ENCODE measurements at places on chromosomes 5 and 9.

DNA sequence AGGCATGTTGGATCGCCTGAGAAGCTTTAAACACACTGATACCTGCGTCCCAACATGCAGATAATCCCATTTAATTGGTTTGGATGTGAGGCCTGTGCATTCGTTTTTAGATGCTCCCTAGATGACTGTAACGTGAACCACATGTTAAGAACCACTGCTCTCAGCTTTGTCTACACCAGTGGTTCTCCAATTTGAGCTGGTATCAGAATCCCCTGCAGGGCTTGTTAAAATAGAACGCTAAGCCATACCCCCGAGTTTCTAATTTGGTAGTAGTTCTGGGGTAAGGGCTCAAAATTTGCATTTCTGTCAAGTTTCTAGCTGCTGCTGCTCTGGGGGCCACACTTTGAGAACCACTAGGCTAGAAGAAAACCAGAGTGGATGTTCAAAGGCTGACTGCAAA lies 74.7 kb downstream of the S1PR3 start:
- DNase-seq = no peak

GRCh38 chr5:124906339-124907097 lies 160.1 kb upstream of the ZNF608 start:
- no peak for DNase-seq

- DNase-seq = no peak
These were observed 3.2 kb downstream of the LRRC26 start for GRCh38 chr9:137166380-137167229.

DNA sequence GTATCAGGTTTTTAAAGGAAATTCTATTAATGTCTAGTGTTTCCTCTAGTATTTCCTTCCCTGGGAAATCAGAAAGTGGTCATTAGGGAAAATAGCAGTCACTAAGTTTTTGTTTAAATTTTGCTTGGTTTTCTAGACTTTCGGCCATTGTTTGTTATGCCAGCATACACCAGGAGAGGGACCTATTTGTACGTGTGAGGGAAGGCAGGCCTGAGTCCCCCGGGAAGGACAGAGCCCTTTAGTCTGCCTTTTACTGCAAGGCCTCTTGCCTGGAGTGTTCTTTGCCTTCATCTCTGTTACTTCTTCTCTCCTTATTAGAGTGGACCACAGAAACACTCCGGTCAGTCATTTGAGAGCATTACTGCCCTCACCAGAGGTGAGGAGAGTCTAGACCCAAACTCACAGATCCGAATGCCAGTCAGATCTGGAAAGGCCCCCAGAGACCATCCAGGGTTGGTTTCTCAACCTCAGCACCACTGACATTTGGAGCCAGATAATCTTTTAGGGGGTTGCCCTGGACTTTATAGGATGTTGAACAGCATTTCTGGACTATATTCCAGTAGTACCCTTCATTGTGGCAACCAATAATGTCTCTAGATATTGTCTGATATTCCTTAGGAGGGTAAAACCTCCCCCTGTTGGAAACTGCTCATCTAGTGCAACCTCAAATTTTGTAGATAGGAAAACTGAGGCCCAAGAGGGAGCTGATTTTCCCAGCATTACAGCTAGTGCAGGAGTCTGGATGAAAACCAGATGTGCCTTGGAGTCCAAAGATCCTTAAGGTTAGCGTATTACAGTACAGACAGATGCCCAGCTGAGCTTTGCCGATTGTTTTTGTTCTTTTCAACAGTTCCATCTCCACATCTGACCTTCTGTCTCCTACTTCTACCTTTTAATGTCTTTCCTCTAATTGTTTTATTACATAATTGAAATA lies 93.0 kb upstream of the NIPAL4 start:
- no peak for DNase-seq

DNA sequence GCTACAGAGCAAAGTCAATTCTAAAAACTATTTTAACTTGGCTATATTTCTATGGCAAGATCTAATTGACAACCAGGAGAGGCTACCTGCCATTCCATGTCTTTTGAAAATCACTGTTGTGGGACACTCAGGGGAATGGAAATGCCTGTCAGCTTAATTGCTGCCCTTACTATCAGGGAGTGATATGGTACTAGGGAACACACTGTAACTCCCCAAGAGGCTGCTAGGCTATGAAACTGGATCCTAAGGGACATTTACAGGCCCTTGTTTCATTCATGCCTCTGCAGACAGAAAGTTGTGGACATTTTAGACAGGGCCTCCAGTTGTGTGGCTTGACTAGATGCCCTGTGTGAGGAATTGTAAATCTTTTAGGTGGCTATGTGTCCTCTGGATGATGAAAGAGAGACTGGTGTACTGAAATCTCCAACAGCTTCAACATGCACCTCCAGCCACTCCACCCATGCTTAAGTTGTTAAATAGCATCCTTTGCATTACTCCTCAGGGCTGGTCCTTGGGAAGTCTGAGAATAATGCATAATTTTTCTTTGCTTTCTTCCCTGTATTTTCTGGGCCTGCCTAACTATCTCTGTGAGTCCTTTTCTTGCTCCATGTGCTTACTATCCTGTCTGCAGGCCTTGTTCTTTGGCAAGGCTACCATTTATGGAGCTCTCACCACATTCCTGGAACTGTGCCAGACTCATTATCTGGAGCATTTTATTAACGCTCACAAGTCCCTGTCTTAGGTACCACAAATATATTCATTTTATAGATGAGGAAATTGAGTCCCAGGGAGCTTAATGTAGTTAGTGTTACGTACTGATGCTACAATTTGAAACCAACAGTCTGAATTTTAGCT lies 3.2 kb downstream of the MROH2B start:
- DNase-seq = no peak

GRCh38 chr5:33969572-33970452 lies 14.7 kb downstream of the SLC45A2 start:
- peak; percentile 26 for DNase-seq

DNA sequence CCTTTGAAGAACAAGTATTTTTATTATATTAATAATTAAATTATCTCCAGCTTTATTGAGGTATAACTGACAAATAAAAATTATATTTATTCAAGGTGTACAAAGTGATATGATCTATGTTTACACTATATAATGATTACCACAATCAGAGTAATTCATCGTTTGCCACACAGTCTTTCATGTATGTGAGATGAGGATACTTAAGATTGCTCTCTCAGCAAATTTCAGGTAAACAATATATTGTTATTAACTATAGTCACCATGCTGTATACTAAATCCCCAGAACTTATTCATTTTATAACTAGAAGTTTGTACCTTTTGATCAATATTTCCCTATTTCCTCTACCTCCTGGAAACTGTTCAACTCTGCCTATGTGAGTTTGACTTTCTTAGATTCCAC lies 16.7 kb upstream of the CCNO start:
- DNase-seq = no peak

GRCh38 chr5:60520451-60521227 lies 179.3 kb downstream of the DEPDC1B start:
- no peak for DNase-seq

DNA sequence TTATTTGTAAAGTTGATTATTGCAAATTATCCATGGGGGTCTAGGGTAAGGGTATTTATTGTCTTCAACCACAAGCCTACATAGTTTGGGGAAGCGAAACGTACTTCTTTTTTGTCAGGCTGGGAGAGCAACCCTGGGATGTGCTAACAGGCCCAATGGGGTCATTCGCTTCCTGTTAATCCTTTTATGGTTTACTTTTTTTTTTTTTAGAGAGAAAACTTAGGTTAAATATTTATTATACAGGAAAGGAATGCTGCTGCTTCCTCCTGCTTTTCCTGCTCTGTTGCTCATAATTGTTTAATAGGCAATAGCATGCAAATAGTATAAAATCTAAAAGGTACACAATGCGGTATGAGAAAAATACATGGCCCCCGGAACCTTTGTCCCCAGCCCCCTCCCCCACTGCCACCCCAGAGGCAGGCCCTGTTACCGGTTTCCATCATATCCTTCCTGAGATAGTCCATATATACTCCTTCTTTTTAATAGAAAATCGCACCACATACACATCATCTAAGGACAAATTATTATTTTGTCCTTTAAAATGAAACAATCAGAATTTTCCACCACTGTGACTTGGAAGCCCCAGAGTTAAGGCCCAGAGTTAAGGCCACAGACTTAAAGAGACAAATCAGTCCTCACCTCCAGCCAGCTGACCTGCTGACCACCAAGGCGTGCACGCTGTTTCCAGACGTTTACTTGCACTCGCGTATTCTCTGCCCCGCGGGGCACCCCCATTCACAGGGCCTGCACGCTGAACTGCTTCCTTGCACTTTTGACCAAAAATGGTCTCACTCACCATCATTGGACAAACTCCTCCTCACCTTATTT lies 83.9 kb downstream of the NDFIP1 start:
- no peak for DNase-seq

GRCh38 chr9:34443976-34444375 lies 14.4 kb downstream of the FAM219A start:
- no peak for DNase-seq

DNA sequence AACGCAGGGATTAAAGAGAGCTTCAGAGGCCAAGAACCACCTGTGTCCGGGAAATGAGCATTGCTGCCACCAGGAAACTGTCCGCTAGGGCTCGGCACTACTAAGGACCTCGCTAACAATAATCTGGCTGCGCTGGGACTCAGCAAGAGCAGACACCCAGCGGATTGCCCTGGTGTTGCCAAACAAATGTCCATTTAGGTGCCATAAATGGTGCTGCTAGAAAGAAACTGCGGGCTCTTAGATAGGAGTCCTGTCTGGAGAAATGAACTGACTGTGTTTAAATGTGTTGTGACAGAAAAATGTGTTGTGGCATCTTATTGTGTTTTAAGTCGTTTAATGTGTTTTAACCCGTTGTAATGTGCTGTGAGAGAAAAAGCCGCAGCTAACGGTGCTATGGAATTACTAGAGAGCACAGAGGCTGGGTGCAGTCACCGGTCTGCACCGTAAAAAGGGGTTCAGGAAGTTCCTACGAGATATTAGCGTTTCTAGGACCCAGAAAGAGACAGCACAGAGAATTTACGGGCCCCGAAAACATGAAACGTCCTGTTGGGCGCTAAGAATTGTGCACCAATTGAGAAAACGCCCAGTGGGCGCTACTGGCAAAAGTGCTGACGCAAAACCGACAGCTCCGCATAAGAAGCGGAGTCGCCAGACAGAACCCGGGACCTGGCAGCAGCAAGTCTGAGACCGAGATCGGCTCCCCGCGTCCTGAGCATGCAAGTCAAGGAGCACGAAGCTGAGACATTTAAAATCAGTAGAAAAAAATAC lies 90.6 kb downstream of the ANXA2R start:
- DNase-seq = peak; percentile 81

DNA sequence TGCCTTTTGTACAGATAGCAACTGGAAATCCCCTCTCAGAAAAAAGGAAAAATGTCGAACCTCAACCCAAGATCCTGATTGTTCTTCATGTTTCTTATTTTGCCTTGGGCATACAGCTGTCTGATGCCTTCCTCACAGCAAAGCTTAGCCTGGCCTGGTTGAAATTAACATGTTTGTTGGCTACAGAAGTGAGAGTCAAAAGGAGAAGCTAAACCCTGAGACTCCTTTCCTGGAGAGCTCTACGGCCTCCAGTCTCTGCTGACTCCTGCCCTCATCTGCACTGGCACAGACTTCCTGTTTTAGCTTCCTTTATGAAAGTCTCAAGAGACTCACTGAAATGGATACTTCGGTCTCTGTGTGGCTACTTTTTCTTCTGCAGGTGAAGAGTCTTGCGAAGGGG lies 186.7 kb downstream of the PARP8 start:
- no peak for DNase-seq

GRCh38 chr9:1918108-1918507 lies 97.0 kb upstream of the SMARCA2 start:
- no peak for DNase-seq

DNA sequence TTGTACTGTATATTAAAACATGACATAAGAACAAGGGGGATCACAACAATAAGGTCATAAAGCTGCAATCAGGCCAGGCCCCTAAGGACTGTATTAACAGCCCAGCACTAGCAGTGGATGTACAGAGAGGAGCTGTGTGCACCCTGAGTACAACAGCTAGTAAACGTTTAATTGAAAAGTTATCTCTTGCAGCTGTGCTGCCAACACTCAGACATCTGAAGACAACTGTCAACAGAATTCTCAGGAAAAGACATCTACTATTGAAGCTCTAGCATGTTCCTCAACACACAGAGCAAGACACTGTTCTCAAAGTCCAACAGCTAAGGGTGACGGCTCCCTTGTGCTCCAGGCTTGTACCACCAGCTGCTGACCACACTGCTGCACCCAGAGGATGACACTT lies 199.6 kb downstream of the DCP2 start:
- no peak for DNase-seq

- DNase-seq = no peak
These were observed 118.8 kb upstream of the MTAP start for GRCh38 chr9:21683484-21684175.

DNA sequence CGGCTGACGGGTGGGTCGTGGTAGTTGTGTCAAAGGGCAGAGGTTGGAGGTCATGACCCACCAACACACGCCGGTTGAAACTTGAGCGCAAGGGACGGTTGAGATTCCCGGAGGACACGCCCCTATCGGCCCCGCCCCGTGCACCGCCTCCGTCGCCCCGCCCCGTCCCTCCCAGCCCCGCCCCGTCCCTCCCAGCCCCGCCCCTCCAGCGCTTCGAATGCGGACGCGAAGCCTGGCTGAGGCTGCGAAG lies 226 bp upstream of the RANBP17 start:
- DNase-seq = no peak

- DNase-seq = no peak
These were observed 114.8 kb upstream of the DAPK1 start for GRCh38 chr9:87382900-87383299.

- no peak for DNase-seq
These were observed 99.6 kb downstream of the BASP1 start for GRCh38 chr5:17316970-17317459.

GRCh38 chr9:121676926-121677325 lies 25.5 kb downstream of the DAB2IP start:
- DNase-seq = no peak
